Foreskin fibroblast (primary cell): ENCODE measurements at places on chromosomes 7 and 10.

DNA sequence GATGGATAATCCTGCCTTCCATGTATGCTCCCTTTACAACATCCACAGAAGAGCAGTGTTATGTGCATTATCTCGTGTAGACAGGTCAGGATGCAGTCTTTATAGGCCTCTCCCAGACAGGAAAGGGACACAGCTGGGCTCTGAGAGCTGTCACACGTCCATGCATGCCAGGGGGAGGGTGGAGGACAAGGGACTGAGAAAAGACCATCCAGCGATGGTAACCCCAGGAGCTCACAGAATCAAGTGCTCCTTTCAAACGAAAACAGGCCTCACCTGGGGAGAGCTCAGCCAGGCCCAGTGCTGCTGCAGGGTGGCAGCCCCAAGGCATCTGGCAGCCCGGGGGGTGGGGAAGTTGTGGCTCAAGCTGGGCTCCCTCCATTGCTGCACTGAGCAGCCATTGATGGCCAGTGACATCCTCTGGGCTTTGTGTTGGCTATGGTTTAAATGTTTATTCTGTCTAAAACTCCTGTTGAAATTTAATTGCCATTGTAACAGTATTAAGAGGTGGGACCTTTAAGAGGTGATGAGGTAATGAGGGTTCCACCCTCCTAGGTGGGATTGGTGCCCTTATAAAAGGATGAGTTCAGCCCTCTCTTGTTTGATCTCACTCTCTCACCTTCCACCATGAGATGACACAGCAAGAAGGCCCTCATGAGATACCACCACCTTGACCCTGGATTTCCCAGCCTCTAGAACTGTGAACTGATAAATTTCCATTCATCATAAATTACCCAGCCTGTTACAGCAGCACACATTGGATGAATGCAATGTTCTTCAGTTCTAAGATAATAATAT lies 15.7 kb downstream of the JCAD start:
- DNase-seq, result no peak

- no peak for DNase-seq
These were observed 467.8 kb downstream of the ARL4A start for GRCh38 chr7:13155188-13155587.

GRCh38 chr7:135355377-135356048 lies 121.9 kb downstream of the STRA8 start:
- no peak for DNase-seq

GRCh38 chr10:71844084-71844483 lies 7.0 kb downstream of the PSAP start:
- no peak for DNase-seq

GRCh38 chr10:31926765-31927564 lies 1.7 kb downstream of the ARHGAP12 start:
- DNase-seq, result no peak

GRCh38 chr10:99484626-99485581 lies 47.8 kb upstream of the NKX2-3 start:
- no peak for DNase-seq

- DNase-seq, result no peak
These were observed 97.9 kb downstream of the DNAJB6 start for GRCh38 chr7:157434701-157435100.

GRCh38 chr10:1203704-1204103 lies 147.5 kb downstream of the WDR37 start:
- no peak for DNase-seq

GRCh38 chr10:86871563-86872183 lies 85.7 kb downstream of the MMRN2 start:
- DNase-seq, result no peak
